Stimulated activated CD4-positive, alpha-beta T cell treated with anti-CD3 and anti-CD28 coated beads, TNF-alpha, amount 100 ng/mL, for 1 hour (primary cell): ENCODE measurements at places on chromosomes 11 and 22.
A peak's percentile ranks its signal among the peaks of the same experiment; 100 is the strongest.

DNA sequence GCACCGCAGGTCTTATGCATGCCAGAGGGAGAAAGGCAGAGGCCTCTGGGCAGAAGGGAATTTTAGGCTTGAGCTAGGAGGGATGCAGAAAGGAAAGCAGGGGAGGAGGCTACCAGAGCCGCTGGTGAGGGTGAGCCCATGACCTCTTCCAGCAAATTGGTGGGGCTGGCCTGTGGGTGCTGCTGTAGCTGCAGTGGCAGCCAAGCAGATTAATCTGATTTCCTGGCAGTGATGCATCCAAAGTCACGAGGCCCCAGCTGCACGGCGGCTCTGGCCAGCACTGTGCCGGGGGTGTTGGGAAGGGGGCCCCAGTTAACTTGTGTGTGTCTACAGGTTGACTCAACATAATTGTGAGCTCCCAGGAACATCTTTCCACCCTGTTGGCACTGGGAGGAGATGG lies 41.4 kb upstream of the B3GAT1 start:
- no peak for DNase-seq

DNA sequence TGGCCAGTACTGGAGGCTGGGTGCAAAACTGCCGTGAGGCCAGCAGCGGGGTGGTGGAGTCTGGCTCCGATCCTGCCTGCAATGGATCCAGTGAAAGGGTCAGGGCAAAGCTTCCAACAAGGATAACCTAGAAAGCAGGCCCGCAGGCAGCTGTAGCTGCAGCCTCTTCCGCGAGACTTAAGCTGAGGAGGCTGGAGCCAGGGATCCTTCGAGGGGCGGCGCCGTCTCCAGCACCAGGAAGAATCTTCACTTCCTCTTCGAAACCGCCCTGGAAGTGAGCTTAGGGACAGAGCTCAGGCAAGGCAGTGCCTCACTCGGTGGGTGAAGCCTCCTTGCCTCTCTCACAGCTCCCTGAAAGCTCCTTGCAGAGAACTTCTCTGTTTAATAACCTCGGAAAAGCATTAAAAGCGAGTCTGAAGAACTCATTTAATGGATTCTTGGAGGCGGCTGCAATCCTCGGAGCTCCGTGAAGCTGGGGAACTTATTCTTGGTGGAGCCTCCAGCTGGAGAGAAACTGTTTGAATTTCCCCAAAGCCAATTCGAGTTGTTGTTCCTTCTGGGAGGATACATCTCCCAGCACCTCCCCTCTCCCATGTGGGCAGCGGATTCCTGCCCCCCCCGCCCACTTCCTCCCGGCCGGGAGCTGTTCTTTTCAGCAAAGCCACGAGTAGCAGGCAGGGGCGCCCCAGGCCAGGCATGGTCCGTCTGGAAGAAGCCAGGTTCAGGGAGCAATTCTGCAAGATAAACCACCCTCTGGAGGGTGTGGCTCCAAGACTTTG lies 169.9 kb downstream of the CTTN start:
- DNase-seq = no peak

DNA sequence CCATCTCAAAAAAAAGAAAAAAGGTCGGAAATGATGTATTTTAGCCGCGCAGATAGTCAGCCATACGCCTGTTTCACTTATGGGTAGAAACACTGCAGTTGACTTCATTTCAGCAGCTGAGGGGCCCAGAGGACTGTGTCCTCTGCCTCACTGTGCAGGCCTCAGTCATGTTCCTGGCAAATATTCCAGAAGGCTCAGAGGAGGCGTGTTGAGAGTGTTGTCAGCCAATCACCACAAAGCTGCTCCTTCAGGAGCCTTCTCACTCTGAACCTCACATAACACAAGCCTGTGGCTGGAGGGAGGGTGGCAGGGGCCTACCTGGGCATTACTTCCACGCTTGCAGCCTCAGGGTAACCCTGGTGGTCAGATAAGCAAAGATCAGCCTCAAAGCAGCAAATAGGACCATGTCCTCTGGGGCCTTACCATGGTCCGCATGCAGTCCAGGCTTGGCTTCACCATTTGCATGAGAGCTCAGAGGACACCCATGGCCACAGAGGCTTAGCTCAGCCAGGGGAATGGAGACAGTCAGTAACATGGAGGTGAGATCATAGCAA lies 17.3 kb upstream of the TREH start:
- no peak for DNase-seq

GRCh38 chr11:62707277-62707861 lies at the start of the genes BSCL2 and GNG3:
BSCL2 (minus strand) TSS chr11:62707424; CDS start chr11:62707195, 229 bp downstream.
GNG3 (plus strand) TSS chr11:62707676; CDS start chr11:62708296, 620 bp downstream.
- DNase-seq = no peak

DNA sequence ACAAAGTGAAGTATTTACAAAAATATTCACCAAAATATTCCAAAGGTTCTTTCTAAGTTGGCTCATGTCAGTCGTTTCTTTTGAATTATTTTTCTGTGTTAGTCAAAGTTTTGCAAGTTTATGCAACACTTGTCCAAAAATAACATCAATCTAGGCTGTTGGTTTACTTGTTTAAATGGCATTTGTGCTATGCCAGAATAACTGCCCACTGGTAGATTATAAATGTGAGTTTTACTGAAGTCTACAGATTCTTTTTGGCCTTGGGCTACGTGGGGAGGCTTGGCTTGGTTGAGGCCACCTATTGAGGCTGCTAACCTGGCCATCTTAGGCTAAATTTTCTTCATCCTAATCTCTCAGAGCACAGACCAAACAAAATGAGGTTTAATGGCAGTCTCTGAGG lies 1091.9 kb upstream of the RAG2 start:
- DNase-seq = no peak

DNA sequence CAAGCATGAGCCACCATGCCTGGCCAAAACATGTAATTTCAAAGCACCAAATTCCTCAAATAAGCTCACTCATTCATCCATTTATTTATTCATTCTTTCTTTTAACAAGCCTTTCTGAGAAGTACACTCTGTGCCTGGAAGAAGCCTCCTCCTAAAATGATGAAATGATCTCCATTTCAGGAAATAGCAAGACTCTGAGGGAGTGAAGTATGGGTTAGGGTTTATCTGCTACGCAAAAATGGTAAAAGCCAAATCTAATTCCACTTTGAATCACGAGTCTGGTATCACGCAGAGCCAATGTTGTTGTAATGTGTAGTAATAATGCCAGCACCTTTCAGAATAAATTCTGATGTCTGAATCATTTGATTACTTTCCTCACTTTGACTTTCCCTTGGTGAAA lies 1041.8 kb downstream of the LRRC4C start:
- DNase-seq = no peak

- no peak for DNase-seq
Measured at GRCh38 chr11:64086258-64087123, 50.8 kb downstream of the FLRT1 start.

DNA sequence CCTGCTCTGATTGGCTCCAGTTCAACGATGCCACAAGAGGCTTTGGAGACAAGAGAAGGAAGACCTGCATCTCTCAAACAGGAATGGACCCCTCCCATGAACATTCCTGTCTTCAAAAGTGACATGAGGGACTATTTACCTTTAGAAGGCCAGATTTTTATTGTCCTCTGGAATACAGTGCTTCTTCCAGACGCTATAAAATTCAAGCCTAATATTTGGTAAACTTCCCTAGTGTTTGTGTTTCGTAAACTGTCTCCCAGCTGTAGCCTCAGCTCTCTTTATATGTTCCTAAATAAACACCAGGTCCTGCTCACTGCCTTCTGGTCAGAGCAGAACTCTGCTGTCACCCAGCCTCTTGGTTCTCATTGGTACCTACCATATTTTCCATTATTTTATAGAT lies 157.8 kb downstream of the CCDC34 start:
- DNase-seq = no peak

DNA sequence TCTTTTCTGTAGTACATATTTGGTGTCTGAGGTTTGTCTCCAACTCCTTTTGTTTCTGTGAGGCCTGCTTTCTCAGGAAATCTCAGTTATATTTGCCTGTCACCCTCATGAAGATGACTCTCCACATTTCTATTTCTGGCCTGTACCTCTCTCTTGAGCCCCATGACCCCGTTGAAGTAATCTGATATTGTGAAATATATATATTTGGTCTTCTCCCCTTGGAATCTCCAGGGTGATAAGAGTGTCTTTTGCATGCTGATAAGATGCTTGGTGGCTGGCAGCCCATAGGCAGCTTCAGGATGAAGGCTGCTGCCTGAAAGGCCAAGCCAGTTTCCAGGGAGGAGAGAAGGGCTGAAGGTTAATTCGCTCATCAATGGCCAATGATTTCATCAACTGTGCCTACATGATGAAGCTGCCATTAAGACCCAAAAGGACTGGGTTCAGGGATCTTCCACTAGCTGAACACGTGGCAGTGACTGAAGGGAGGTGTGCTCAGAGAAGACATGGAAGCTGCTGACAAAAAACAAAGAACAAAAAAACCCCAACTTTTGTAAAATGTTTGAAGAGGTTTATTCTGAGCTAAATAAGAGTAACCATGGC lies 67.4 kb downstream of the MICAL2 start:
- DNase-seq = no peak

GRCh38 chr11:2443881-2444820 lies at the start of gene TRPM5:
TRPM5 (minus strand) TSS chr11:2444514; CDS start chr11:2423036, 21,478 bp downstream.
- DNase-seq = peak; percentile 76

DNA sequence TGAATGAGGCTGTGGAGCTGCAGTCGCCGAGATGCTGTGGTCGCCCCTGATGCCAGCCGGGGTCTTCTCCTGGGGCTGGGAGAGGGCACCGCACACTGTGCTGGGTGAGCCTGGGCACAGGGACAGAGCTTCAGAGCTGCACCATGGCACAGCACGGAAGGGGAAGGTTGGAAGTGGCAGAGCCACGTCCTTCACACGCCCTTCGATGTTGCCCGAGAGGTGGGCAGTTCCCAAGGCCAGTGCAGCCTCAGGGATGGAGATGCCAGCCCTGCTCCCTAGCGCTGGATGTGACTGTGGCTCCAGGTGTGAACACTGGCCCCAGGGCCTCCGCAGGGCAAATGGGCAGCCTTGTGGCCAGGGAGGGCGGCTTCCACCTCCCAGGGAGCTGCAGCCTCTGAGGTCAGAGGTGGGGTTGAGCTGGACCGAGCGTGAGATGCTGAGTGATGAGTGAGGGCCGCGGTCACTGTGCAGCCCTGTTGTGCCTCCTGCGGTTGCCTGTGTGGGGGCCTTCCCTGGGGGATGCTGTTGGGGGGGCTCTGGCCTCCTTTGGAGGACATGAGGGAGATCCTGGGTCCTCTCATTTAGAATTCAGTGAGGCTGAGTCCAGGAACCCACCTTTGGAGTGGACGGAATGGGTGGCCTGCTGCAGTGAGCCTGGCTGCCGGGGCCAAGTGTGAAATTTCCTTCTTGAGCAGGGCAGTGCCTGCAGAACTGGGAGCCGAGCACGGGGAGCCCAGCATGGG lies 1090.0 kb downstream of the BRD1 start:
- no peak for DNase-seq

DNA sequence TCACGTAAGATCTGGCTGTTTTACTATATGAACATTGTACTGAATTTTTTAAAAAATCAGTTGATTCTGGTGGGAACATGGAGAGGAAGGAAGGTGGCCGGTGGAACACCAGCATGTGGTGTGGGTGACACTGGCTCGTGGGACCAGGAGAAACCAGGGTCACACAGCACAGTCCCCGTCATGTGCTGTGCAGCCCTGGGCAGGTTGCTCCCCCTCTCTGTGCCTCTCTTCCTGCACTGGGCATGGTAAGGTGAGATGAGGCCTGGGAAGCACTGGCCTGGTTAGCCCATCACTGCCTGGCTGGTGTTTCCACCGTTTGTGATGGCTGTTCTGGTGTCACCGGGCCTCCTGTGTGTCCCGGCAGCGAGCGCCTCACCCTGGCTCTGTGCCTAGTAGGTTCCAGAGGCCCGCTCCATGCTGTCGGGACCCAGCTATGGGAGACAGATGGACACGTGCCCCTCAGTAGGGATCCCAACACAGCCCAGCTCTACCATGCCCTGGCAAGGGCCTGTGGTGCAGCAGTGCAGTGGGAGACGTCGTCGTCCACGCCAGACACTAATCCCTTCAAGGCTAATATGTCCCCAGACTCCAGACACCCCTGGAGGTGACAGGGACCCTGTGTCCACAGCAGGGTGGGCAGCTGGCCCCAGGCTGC lies 88.2 kb upstream of the LINC01488 start:
- DNase-seq = no peak

GRCh38 chr11:74710281-74710938 lies 20.8 kb downstream of the CHRDL2 start:
- no peak for DNase-seq
